MV-4-11 (cell line): ENCODE measurements at places on chromosomes 7 and 10.

DNA sequence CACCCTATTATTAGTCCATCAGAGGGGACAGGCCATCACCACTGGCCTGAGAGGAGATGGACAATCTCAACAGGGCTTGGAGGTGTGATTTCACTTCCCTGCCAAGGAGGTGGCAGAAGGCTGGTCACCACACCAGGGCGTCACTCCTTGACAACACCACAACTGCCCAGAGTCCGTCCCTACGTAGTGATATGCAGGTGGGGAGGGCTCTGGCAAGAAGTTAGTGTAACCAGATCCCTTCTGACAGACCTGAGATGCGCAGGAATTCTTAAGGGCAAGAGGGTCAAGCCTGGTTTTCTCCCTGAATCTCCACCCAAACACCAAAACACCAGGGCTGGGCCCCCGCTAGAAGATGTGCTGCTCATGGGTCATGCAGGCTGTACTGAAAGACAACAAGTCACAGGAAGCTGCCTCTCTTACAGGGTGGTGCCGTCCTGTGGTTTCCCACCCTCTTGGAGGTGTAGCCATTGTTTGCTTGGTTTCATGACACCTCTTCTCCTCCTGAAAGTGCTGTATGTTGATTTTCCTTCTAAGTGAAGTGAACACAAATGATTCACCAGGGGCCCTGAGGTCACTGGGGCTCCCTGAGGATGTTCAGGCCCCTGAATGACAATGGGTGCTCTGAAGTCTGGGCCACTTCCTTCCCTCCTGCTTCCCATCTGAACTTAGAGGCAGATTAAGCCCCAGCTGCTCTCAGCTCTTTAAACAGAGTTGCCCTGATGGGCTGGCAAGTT lies 27.1 kb downstream of the ATXN7L1 start:
- DNase-seq = peak; percentile 22

GRCh38 chr7:99278180-99278579 lies 5.5 kb downstream of the MYH16 start:
- DNase-seq = no peak

- DNase-seq = no peak
These were observed 33.2 kb downstream of the CDH23 start for GRCh38 chr10:71429929-71430328.

GRCh38 chr10:24119896-24120295 lies 89.0 kb upstream of the KIAA1217 start:
- no peak for DNase-seq
